CD4-positive, alpha-beta T cell treated with Interleukin-17A for 4 hours (primary cell): ENCODE measurements at places on chromosomes 16 and 17.

DNA sequence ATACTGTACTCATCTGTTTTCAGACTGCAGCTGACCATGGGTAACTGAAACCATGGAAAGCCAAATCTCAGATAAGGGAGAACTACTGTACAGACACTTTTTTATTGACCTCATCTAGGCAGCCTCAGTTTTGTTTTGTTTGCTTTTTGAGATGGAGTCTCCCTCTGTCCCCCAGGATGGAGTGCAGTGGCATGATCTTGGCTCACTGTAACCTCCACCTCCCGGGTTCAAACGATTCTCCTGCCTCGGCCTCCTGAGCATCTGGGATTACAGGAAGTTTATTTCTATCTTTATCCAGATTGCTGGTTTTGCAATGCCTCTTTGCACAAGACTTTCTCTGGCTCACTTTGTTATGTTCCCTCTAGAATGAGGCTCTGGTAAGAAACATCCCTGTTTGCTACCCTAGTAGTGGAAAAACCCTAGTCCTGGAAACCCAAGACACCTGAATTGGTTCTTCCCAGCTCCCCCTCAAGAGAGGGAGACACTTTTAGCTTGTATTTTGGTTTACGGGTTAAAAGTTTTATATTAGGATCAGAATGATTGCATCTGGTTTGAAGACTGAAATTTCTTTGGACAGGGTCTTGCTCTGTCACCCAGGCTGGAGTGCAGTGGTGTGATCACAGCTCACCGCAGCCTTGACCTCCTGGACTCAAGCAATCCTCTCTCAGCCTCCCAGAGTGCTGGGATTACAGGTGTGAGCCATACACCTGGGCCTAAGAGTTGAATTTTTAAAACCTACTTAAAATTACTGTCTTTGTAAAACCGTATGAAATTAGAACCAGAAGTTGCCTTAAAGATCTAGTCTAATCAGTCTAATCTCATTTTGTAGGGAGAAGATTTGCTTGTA lies 38.9 kb downstream of the ZNF207 start:
- DNase-seq, result no peak

DNA sequence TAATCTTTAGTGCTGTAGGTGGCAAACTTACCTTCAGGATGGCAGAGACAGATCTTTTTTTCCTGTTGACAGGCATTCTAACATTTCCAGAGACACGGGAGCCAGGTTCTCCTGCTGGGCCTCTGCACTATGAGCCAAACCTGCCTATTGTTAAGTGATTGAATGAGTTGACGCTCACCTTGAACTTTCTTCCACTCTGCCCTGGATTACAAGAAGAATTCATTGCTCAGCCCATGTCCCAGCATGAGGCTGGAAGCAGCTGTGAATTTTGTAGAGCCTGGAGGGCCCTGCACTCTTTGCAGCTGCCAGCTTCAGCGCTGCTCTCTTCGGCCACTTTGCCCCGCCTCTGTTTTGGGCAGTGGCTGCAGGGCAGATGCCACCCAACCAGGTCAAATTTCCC lies 9.4 kb upstream of the SLC7A5 start:
- no peak for DNase-seq

- DNase-seq, result no peak
Measured at GRCh38 chr17:46868689-46869187, 17.4 kb downstream of the WNT9B start.

DNA sequence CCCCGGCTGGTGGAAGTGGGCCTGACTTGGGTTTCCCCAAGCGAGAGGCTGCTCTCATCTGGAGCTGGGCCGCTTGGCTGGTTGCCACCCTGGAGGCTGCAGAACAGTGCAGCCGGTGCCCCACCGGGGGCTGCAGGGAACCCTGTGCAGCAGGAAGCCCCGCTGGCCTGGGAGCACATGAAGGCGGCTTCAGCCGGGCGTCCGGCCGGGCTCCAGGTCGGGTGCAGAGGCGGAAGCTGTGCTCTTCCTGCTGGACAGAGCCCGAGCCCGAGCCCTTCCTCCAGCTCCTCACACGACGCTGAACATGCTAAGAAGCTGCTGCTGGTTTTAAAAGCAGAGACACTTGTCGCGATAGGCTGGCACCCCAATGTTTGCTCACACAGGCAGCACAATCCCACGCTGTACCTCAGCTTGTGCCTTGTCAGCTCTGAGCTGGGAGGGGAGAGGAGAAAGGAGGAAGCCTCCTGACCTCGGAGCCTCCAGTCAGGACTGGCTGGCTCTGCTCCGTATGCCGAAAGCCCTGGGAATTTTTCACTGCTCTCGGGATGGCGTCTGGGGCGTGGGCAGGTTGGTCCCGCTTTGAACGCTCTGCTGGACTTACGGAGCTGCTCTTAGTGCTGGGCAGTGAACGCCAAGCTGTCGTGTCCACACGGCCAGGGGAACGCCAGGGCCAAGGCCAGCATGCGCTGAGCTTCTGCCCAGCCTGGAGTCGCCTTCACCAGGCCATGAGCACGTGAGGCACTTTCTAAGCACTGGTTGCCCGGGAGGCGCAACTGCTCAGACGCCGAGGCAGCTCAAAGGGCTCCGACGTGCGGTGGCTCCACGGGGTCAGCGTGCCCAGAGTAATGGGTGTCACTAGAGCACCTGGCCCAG lies 8.8 kb downstream of the CDK5R1 start:
- DNase-seq, result no peak

DNA sequence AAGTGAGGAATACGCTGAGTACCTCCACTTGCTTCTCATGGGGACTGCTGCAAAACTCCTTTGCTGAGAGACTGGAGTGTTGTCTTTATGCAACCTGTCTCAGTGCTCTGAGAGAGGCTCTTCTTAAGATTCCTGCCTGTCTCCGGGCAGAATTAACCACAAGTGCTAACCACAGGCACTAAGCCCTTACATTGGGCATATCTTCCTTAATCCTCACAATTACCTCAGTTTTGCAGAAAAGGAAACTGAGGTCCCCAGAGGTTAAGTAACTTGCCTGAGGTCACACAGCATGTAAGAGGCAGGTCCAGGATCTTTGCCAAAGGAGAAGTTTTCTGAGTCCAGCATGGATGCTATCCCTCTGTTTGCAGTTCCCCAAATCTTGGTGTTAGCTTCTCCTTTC lies 86.0 kb downstream of the GP2 start:
- no peak for DNase-seq

- peak; percentile 55 for DNase-seq
Measured at GRCh38 chr17:74282587-74283370, 8.7 kb downstream of the DNAI2 start.

- DNase-seq, result no peak
Measured at GRCh38 chr16:53530046-53530445, 27.0 kb upstream of the AKTIP start.

- DNase-seq, result no peak
Measured at GRCh38 chr16:76947749-76948148, 243.2 kb upstream of the MON1B start.

DNA sequence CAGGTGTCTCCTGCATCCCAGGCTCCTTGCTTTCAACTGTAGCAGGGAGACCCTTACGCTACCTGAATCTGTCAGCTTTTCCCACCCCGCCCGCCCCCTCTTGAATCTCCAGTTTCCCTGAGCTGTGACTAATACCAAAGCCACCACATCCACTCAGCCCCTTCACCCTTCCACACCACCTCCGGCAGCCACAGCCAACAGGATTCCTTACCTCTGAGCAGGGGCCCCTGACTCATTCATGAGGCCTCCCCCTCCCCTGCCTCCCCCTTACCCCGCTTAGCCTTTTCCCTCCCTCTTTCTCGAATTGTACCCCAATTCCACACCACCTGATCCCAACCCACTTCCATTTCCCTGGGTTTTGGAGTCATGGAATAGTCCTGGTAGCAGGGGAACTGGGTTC lies 2.3 kb downstream of the STX1B start:
- DNase-seq, result no peak

DNA sequence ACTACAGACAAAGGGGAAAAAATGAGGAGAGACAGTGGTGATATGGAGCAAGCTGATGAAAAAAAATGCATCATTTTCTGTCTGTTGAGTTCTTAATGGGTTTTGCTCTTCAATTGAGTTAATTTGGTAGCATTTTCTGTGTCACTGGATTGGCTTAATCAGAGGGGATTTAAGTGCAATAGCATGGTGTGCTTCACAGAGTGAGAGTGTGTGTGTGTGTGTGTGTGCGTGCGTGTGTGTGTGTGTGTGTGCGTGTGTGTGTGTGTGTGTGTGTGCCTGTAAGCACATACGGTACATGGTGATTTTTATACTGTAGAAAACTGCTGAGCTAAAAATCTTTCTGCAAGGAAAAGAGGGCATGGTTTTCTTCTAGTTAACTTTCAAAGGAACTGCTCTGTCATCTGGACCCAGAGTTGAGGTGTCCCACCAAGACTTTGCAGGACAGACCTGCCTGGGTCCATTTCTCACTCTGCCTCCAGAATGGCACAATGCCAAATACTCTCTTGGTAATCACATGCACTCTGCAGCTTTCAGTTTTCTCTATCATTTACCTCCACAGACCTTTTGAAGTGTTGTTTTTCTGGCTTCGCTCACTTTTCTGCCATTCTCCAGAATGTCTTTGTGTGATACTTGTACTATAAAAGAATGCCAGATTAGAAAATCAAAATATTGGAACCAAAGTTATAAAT lies 952.6 kb upstream of the SOX9 start:
- no peak for DNase-seq

DNA sequence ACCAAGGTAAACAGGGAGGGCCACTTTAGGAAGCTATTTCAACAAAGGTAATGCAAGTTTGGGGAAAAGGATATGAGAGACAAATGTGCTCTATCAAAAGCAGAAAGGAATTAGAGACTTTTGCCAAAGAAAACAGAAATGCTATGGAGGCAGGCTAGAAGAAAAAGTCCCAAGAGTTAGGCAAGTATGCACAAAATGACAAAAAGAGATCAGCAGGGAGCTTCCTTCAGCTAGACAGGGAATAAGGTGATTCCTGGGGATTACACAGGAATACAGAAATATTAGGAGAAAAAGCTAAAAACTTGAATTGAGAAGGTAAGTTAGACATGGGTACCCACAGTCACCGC lies 2.4 kb downstream of the FXR2 start:
- DNase-seq, result no peak

DNA sequence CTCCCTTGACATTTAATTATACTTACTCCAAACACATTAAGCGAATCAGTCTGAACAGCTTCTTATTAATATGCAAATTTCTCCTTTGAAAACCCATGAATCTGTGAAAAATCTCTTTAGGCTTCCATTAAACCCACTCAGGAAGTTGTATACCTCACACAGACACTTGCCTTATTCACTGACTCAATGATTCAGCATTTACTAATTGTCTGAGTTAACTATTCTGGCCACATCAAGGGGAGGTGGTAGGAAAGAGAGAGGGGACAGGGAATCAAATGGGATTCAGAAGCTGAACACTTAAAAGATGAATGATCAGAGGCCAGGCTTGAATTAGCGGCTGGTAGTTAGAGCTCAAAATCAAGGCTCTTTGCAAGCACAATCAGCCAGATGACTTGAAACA lies 70.0 kb downstream of the HS3ST3A1 start:
- no peak for DNase-seq
